Femur (tissue), 1 donor: ENCODE measurements at places on chromosomes 12 and 14.

GRCh38 chr12:94769047-94769420, 118.7 kb upstream of the TMCC3 start:
- no peak for DNase-seq

GRCh38 chr14:105220699-105221597, 27.4 kb upstream of the BTBD6 start:
- peak; percentile 13 for DNase-seq

DNA sequence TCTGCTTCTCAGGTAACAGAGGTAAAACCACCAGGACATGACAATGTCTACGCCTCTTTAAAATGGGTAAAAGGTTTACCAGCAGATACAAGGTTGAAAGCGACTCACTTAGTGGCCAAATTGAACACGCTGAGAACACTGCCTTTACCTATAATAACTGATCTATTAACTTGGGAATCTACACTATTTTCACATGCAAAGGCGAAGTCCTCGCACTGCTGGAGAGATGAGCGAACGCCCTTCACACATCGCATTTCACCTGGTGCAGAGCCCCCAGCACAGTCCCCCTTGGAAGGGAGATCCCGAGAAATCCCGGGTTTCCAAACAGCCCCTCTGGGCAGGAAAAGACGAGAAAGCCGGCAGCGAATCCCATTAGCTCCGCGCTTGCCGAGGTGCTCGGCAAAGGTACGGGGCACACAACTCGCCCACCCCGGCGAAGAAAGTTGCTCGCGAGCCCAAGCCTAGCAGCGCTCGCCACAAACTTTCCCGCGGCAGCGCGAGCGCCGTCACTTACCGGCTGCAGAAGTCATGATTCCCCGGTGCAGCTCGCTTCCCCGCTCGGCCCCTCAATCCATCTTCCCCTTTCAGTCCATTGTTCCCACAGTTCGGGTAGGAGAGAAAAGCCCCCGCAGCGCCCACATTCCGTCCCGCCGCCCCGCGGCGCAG, 423 bp downstream of the FGD6 start:
- no peak for DNase-seq

- no peak for DNase-seq
Measured at GRCh38 chr12:26121323-26122060, 3.3 kb downstream of the BHLHE41 start.

DNA sequence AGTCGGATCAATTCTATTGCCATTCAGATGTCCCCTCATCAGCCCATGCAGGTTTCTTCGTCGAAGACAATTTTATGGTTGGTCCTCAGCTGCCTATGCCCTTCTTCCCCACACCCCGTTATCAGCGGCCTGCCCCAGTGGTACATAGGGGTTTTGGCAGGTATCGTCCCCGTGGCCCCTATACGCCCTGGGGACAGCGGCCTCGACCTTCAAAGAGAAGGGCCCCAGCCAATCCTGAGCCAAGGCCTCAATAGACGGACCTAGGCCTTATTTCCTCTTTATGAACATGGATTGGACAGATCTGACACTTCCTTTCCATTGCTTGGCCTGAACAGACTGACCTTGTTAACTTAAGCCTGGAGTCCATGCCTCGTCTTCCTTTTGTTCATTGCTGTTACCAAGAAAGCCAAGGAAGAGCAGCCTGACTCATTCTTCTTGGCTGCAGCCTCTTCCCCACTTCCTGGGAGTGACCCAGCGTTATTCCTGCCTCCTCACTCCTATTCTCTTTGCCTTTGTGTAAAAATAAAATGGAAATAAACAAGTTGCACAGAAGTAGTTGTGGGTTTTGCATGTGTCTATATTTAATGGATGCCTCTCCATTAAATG, 156.5 kb upstream of the AMIGO2 start:
- DNase-seq: no peak

GRCh38 chr14:24252289-24253124, 10.1 kb upstream of the TINF2 start:
- no peak for DNase-seq

DNA sequence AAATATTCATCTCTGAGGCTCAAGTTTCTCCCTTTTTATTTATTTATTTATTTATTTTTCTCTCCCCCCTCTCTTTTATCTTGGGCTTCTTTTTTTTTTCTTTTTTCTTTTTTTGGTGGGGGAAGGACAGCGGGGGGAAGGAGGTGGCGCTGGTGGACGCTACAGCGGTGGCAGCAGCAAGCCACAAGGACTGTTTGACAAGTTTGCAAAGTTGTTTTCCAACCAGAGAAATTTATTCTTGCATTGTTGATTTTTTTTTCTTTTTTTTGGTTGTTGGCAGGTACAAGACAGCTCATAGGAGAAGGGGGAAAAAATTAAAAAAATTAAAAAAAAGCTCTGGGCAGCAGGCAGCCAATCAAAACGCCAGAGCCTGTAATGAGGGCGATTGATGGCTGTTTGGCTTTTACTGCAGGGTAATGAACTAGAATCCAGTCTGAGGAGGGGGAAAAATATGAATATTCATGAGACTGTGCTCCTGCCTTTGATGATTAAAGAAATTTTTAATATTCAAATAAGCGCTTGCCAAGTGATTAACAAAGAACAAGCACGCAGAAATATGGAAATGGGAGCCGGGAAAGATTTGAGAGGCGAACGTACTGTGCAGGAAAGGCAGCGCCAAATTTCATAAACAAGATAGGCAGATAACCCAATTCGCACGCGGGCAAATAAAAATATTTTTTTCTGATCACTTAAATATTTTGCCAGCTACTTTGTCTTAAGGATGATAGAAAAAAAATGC, 36.2 kb downstream of the BCL11B start:
- DNase-seq: no peak

- DNase-seq: peak; percentile 77
Measured at GRCh38 chr12:94714378-94715114, 64.2 kb upstream of the TMCC3 start.

DNA sequence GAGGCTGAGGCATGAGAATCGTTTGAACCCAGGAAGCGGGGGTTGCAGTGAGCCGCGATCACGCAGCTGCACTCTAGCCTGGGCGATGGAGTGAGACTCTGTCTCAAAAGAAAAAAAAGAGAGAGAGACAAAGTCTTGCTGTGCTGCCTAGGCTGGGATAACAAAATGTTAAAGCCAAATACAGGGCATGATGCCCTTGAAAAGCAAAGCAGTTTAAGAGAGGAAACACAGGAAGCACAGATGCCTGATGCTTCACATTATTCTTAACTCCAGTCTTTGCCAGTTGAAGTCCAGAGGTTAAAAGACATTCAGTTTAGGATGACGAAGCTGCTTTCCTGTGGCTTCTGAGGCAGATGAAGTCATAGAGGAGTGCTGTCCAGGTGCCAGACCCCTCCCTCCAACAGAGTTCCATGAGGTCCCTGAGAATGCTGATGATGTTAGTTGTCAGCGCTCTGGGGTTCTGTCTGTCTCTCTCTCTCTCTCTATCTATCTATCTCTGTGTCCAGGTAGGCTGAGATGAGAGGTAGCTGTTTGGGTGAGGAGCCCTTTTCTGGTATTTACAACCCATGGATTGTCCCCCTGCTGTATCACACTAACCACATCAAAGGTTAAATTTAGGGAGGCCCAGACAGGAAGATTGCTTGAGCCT, 4.9 kb upstream of the MRPL52 start:
- DNase-seq: peak; percentile 73

DNA sequence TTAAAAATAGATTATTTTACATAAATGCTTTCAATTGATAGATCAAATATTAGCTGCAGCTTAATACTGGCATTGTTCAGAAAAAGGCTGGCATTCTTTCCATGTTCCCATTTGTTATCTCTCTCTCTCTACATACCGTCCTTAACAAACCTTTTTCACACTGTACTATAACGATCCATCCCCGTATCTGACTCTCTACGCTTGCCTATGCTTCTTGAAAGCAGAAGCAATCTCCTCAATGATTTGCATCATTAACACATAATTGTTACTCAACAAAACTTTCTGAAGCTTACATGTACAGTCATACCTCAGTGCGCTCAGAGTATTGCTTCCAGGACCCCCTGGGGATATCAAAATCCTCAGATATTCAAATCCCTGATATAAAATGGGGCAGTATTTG, 89.7 kb downstream of the TMTC1 start:
- no peak for DNase-seq

- DNase-seq: no peak
Measured at GRCh38 chr12:28036940-28037339, 64.4 kb upstream of the PTHLH start.

DNA sequence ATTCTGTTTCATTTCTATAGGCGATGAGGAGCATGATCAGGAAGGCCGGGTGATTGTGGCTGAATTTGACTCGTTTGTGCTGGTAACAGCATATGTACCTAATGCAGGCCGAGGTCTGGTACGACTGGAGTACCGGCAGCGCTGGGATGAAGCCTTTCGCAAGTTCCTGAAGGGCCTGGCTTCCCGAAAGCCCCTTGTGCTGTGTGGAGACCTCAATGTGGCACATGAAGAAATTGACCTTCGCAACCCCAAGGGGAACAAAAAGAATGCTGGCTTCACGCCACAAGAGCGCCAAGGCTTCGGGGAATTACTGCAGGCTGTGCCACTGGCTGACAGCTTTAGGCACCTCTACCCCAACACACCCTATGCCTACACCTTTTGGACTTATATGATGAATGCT, 1.9 kb downstream of the APEX1 start:
- no peak for DNase-seq

DNA sequence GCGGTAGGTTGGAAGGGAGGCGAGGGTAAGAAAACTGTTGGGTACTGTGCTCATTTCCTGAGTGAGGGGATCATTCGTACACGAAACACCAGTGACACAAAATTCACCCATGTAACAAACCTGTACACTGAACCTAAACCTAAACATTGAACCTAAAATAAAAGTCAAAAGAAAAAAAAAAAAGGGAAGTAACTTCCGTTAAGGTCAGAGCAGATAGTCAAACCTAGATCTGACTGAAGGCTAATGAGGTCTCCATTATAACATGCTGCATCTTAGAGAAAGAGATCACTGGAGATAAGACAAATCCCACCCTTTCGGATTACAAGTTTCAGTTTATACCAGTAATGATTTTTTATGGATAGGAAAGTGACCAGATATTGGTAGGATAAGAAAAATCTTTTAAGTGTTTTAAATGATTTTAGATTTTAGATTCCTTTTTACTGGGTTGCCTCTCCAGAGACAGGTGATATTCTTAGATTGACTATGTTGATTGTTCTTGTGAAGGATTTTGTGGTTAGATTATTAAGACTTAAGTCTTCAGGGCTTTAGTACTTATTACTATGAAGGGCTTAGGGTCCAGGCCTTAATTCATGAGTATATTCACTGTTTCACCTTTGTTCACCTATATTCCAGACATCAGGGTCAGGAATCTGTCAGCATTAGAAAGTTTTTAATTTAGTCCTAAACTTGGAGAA, 11.2 kb upstream of the NCKAP1L start:
- DNase-seq: no peak

DNA sequence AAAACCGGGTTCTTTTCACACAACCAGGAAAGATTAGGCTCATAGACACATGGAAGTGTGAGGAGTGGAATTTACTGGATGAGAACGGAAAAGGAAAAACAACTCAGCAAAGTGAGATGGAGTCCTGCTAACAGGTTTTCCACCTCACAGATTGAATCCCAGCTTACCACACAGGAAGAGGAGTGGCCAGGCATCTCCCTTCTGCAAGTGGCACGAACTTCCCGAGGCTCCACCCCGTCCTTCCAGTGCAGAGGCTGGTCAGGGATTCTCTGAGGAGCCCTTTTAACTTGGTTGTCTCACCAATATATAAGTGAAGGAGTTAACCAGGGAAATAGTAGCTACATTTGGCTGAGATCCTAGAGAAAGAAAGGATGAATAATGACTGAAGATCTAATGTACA, 102.8 kb downstream of the SCAF11 start:
- DNase-seq: no peak

DNA sequence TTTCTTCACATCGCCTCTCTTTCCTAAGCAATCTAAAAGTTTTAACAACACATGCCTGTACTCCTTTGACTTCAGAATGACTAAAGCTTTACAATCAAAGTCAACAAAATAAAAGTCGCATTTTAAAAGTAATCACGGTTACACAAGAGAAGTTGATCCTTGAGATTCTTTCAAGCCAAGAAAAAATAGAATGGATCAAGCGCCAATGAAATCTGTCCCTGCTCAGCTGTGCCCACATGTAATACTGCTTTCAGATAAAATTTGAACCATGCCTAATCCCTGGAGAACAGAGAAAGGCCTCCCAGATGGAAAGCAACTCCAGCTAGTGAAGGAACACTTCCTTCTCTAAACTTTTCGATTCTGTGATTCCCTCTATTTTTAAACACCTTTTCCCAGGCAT, 113.1 kb downstream of the FBXL14 start:
- DNase-seq: no peak

GRCh38 chr14:77347751-77348150, 26.9 kb downstream of the GSTZ1 start:
- no peak for DNase-seq

DNA sequence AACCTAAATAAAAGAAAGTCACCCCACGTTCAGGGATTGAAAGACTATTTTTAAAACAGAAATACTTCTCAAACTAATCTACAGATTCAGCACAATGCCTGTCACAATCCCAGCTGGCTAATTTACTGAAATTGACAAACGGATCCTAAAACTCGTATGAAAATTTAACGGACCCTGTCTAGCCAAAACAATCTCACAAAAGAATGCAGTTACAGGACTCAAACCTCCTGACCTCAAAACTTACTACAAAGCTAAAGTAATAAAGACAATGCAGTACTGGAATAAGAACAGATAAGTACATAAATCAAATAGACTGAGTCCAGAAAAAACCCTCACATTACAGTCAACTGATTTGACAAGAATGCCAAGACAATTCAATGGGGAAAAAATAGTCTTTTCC, 48.8 kb downstream of the IPO8 start:
- no peak for DNase-seq

- no peak for DNase-seq
Measured at GRCh38 chr12:39375206-39375808, 67.6 kb downstream of the KIF21A start.

DNA sequence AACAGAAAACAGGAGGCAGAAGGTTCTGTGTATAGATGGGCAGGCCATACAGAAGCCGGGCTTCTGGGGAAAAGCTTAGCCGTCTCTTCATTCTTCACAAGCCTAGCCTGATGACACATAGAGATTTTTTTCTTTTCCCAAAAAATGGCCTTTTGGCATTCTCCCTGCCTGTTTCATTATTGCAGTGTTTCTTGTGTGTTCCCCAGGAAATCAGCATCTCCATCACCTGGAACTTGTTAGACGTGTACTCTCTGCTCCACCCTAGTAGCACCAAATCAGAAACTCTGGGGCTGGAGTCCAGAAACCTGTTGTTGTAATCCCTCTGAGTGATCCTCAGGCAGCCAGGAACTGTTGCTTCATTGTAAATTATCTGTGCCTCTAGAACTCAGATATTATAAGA, 388.1 kb downstream of the CCDC91 start:
- no peak for DNase-seq

DNA sequence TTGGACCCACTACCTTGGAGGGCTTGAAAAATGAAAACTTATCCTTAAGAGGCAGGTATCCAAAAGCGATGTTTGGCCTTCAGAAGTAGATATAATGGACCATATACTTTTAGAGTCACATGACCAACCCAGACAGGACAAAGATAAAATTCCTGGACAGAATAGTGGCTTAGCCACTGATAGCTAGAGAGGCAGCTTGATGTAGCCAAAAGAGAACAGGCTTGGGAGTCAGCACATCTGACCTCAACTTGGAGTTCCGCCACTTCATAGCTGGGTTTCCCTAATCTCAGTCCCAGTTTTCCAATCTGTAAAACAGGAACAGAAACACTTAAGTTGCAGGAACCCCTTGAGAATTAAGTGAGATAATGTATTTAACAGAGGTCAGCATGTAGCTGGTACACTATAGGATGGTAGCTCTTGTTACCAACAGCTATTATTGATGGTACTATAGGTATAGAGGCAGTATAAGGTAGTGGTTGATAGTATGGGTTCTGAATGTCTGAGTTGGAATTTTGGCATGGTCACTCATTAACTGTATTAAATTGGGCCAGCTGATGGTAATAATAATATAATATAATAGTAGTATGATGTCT, 63.2 kb upstream of the USP44 start:
- DNase-seq: no peak
